RPMI7951 (cell line): ENCODE measurements at places on chromosomes 5 and 9. TPM values are rescaled to one million over a fixed set of nuclear protein-coding genes. Genes with fewer than 3 reads are reported as not detected.

GRCh38 chr9:126671381-126671831 is 57.7 kb downstream of the LMX1B start:
- DNase-seq, result no peak

GRCh38 chr5:137761566-137761965 is 7.4 kb upstream of the HNRNPA0 start:
- no peak for DNase-seq

- DNase-seq, result peak; percentile 39
Measured at GRCh38 chr5:2751592-2752021, at the start of gene IRX2. IRX2 (minus strand) TSS chr5:2751677; CDS start chr5:2751413, 264 bp downstream.

C5orf52 gene
- total RNA-seq, result not detected in 2 replicates
